Epithelial cell of esophagus (primary cell): ENCODE measurements at places on chromosomes 12 and 14.

- peak; percentile 95 for DNase-seq
Measured at GRCh38 chr14:68687746-68688145, 105.1 kb downstream of the ZFP36L1 start.

- peak; percentile 28 for DNase-seq
Measured at GRCh38 chr12:42590330-42590934, 886 bp upstream of the PRICKLE1 start.

- DNase-seq = no peak
Measured at GRCh38 chr14:38336298-38336697, 80.4 kb upstream of the CLEC14A start.

DNA sequence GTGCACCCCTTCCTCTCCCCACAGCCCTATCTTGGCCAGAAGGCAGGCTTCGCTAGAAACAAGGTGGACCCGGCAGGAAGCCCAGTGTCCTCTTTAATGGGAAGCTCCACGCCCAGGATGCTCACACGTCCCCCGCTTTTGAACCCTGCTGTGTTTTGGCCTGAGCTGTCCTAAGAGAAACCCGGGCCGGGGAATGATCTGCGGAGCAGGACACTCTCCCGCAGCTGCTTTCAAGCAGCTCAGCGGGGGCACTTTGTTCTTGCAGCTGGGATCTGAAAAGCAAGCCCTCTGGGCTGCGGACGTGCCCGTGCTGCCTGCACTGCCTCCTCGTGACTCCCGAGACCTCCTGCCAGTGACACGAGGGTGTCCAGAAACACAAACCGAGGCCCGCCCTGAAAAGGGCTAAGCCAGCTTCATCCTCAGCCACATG lies 30.0 kb downstream of the SCARB1 start:
- no peak for DNase-seq

- no peak for DNase-seq
Measured at GRCh38 chr12:116919706-116920485, 9.1 kb downstream of the FBXW8 start.
